Heart right ventricle (tissue), 16 donors: ENCODE measurements at places on chromosomes 5 and 9. TPM values are rescaled to one million over a fixed set of nuclear protein-coding genes. Genes with fewer than 3 reads are reported as not detected.

DNA sequence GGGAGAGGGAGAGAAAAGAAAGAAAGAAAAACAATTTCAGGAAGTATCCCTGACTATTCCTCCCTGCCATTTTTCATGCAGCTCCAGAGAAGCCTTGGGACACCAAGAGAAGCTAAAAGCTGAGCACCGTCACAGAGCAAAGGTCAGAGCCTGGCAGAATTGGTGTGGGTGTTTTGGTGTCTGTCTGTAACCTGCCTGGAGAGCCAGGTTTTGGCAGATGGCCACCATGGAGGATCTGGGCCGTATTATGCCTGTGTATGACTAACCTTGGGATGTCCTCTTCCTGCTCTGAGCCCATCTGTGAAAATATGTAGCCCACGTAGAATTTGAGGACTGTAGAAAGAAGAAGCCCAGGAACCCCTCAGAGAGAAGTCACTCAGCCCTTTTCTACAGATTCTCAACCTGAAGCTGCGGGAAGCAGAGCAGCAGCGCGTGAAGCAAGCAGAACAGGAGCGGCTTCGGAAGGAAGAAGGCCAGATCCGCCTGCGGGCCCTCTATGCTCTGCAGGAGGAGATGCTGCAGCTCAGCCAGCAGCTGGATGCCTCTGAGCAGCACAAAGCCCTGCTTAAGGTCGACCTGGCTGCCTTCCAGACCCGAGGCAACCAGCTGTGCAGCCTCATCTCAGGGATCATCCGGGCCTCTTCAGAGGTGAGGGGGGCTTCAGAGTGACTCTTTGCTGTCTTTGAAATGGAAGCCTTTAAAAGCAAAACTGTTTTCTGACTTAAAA, 18.8 kb downstream of the GLE1 start:
- H3K4me1 ChIP-seq: no peaks in the 10 kb centered on the region
- H3K36me3 ChIP-seq: peaks cover 98% of the 10 kb centered on the region
- no peak for DNase-seq
- H3K4me3 ChIP-seq: no peak overlapping the region
- H3K27ac ChIP-seq: peak overlapping the region; percentile 21

DNA sequence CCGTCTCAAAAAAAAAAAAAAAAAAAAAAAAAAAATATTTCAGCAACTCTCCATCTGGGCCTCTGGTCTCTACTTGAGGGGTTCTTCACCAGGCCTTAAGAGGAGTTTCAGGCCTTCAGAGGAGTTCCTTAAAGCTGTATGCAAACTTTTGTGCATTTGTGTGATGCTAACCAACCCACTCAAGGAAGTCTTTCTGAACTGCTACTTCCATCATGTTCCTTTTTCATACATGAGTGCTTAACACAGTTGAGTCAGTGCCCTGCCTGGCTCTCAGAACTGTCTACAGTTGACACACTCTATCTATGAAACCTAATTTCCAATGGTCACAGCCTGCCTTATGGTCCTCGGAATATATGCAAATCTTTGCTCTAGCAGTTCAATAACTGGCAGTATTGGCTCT, 146.5 kb downstream of the MEF2C start:
- H3K4me1 ChIP-seq: peaks cover 12% of the 10 kb centered on the region
- no peak overlapping the region for H3K27ac ChIP-seq
- no peaks in the 10 kb centered on the region for H3K27me3 ChIP-seq

TMEM171 gene
- not detected for total RNA-seq

CD14 gene
- total RNA-seq: 13.2 TPM

RFX3 gene
- total RNA-seq: 4.8 TPM

PCDHA12 gene
- not detected for total RNA-seq

DNA sequence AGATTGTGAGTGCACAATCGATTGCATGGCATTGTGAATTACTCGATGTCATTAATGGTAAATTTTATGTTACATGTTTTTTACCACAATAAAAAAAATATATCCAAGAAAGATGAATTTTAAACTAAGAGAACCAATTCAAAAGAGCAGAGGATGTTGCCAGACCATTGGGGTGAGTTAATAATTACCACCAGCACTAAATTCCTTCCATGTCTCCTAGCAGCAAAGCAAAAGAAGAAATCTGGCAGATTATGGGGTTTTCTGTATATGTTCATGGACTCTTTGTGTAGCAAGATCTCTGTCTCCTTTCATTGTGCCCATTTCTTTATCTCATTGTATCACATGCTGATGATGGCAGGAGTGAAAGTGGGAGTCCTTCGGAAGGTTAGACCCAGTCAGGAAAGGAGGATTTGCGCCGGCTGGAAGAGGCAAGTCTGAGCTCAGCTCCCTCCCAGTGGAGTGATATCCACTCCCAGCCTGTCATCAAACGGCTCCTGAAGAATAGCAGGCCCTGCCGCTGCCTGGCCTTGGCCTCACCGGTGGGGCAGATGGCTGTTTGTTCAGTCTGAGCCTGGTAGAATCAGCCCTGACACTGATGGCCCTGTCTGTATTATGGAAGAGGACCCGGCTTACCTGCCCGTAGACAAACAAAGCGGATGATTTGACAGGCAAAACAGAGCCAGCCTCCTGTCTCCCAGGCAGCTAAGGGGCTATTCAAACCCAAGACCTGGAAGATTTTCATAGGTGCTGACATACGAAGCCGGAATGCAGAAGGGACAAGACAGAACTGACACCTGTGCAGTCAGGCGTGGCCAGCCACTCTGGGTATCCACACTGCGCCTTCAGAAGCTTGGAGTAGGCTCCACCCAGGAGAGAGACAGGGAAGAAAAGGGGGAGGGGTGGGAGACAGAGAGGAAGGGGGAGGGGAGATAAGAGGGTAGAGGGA, 21.9 kb upstream of the FOXE1 start:
- H3K36me3 ChIP-seq: no peaks in the 10 kb centered on the region
- peaks cover 26% of the 10 kb centered on the region for H3K27me3 ChIP-seq
- no peak overlapping the region for H3K27ac ChIP-seq
- H3K4me1 ChIP-seq: no peaks in the 10 kb centered on the region
- no peak overlapping the region for H3K4me3 ChIP-seq

GRCh38 chr5:50855001-50855400, 188.6 kb downstream of the PARP8 start:
- H3K4me1 ChIP-seq: no peaks in the 10 kb centered on the region
- DNase-seq: no peak
- no peak overlapping the region for H3K4me3 ChIP-seq
- no peaks in the 10 kb centered on the region for H3K36me3 ChIP-seq
- H3K27me3 ChIP-seq: no peaks in the 10 kb centered on the region
